ENCODE measurements at places on chromosomes 6 and 20.

GRCh38 chr6:87182321-87182720, 27.0 kb downstream of the ZNF292 start:
- DNase-seq: no peak

DNA sequence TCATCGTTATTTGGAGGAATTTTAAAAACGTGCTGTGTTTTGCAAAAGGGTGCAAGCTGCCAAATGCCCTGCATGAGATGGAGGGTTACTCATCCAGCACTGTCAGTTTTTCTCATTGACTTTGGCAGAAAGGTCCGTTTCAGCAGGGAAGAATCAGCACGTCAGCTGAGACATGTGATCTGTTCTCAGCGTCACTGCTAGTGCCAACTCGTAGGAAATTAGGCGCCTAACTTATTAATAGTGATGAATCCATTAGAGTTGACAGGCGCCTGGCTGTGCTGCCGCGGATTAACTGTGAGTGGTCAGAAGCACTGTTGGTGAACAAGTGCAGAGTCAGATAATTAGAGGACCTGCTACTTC, 175.5 kb upstream of the FOXQ1 start:
- peak; percentile 88 for DNase-seq

- no peak for DNase-seq
These were observed 93.0 kb upstream of the ELOVL5 start for GRCh38 chr6:53441761-53442160.

DNA sequence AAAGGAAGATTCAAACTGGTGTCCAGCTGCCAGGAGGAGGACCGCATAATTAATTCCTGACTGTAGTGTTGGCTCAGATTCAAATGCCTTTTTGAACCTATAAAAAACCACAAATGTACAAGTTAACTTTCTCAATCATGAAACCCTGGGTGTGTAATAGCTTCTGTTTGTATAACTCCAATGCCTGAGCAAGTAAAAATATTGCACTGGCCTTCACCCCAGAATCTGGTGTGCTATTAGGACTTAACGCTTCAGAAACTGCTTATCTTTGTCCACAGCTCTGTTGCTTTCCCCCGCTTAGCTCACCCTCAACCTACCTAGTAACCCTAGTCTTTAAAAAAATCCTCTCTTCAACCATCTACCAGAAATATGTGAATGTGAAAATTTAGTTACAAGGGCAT, 119.1 kb upstream of the MAP7 start:
- peak; percentile 91 for DNase-seq
